ENCODE measurements at places on chromosomes 12 and 14. TPM values are rescaled to one million over a fixed set of nuclear protein-coding genes. Genes with fewer than 3 reads are reported as not detected.

The BEGAIN gene
- not detected for total RNA-seq

The KRT2 gene
- total RNA-seq: not detected

The GLIPR1L2 gene
- 0.30 TPM for total RNA-seq

The FSCB gene
- total RNA-seq: not detected

The DENND5B gene
- 9.2 TPM for total RNA-seq

The TPH2 gene
- not detected for total RNA-seq

The CMKLR1 gene
- not detected for total RNA-seq

The SLC38A4 gene
- not detected for total RNA-seq

The CABP1 gene
- total RNA-seq: not detected

GRCh38 chr14:103537175-103537990, 8.4 kb downstream of the TRMT61A start:
- DNase-seq: no peak

DNA sequence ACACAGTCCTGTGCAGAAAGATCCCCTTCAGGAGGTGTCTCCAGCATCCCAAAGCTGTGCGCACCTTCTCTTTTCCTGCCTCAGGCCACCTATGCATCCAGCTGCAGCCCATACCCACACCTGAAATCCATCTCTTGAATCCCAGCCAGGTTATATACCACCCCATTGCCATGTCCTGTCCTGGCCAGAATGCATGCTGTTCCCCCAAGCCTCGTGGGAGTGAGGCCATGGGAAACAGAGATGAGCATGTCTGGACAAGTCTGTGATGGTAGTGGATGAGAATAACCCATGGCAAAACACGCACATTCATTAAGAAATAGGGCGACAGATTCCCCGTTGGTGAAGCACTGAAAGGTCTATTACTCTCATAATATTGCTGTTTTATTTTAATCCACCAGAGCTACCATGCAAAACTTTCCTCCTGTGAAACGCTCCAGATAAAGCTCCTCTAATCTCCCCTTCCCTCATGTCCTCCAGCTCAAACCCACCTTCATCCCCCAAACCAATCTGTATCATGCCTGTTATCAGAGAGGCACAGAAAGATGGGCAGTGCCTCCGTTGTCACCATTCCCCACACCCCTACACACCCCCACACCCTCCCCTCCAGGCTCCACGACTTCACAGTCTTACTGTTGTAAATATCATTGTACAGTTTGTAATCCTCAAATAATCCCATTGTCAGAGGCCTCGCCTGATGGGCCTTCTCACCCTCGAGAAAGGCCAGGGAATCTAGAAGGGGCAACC, 97.5 kb upstream of the FKBP4 start:
- no peak for DNase-seq

DNA sequence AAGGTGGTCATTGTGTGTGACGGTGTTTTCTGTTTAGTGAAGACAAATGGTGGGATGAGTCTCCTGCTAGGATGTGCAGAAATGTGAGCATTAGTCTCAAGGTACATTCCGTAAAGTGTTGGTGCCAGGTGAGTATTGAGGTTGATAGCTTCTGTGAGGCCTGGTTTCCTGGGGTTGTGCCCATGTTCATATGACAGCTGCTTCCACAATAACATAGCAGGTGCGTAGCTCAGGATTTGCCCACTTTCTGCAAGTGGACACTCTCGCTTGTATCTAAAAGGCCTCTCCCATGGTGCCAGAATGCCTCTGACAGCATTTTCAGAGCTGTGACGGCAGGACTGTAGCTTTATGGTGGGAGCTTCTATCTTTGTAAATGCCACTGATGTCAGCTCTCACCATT, 832.0 kb downstream of the DIO2 start:
- DNase-seq: no peak

- peak; percentile 87 for DNase-seq
Observed at GRCh38 chr12:8912914-8913313, 1.4 kb upstream of the PHC1 start.

GRCh38 chr14:70830998-70831781, 21.9 kb upstream of the MAP3K9 start:
- no peak for DNase-seq

DNA sequence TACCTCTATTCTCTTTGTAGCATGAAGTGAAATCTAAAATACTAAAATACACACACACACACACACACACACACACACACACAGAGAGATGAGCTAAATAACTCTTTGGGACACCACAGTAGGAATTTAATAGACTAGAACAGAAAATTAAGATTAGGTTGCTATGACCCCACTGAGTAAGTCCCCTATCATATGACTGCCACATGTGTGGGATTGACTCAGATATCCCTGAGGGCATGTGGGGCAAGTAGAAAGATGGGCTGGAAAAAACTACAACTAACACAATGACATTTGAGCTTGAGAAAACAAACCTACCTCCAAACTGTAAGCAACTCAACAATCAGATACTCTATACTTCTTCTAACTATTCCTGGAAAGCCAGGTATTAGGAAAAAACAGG, 27.0 kb downstream of the SLC25A21 start:
- DNase-seq: no peak

- no peak for DNase-seq
Observed at GRCh38 chr12:20560935-20561334, 134.2 kb upstream of the SLCO1C1 start.

GRCh38 chr14:60220084-60220483, 28.9 kb upstream of the PPM1A start:
- no peak for DNase-seq

GRCh38 chr12:70962226-70962794, 41.8 kb upstream of the PTPRR start:
- DNase-seq: no peak

DNA sequence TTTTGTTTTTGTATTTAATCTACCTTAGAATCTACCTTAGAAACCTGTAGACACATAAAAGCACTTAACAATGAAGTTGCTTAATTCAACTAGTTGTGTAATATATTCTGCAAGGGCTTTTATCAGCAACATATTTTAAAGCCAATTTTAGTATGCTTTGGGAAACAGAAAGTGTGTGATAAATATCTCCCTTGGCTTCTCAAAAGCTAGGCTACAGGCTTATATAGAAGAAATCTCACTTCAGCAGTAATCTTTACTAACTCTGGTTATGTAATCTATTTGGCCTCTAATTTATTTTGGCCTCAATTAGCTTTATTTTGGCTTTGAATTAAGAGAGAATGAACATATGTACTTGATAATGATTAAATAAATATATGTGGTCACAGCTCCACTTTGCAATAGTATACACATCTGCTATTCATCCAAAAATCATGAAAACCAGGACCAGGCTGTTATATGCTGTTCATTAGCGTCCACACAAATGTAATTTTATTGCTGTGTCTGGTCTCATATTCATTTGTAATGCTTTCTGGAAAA, 37.2 kb downstream of the LRP6 start:
- DNase-seq: no peak

- no peak for DNase-seq
Observed at GRCh38 chr14:95196268-95196667, 38.9 kb upstream of the DICER1 start.

GRCh38 chr12:31245822-31246469, 80.0 kb downstream of the SINHCAF start:
- no peak for DNase-seq

DNA sequence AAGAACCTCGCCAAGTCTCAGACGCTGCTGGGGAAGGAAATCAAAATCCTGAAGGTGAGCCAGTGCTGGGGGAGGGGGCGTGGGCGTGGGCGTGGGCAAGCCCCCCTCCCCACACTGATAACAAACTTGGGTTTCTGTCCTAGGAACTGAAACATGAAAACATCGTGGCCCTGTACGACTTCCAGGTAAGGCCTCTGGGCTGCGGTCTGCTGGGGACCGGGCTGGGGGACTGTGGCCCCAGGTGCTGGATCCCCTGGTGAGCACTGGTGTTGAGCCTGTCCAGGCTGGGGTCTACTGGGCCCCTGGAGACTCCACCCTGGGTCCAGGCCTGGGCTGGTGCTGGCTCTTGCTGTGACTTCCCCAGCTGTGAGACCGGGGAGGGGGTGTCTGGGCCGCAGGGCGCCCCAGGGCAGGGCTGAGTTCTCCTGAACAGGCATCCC, 1.2 kb downstream of the ULK1 start:
- DNase-seq: no peak

GRCh38 chr14:60153991-60154390, 11.2 kb downstream of the DHRS7 start:
- no peak for DNase-seq

- DNase-seq: no peak
Observed at GRCh38 chr12:67239061-67239460, 30.1 kb upstream of the CAND1 start.

GRCh38 chr12:49643961-49644619, 20.7 kb downstream of the PRPF40B start:
- no peak for DNase-seq

DNA sequence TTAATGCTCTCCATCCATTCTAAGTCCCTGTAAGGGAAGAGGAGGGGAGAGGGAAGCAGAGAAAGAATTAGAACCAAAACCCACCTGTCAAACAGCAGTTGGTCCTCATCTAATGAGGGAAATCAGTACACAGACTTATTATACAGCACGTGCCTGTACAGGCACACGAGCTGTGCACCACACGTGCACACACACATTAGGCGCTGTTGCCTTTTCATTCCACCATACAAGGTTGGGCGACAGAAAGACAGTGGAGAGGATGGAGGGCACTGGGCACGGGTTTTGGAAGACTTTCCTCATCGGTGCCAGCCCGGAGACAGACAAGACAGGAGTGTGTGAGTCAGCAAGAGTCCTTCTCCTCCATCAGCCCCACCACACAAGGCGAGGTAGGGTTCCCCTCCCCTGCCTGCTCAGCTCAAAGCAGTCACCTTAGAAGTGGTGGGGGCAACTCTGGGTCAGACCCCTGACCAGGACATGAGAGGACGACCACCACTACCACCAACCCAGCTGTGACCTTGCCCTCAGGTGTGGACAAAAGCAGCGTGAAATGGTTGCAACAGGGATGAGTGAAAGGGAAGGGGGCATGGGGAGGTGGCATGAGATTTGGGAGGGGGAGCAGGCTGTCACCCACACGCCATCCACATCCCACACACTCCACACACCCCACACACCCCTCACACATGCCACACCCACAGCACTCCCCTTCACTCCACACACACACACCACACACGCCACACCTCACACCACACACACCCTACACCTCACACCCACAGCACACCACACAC, 80.7 kb downstream of the ACTN1 start:
- no peak for DNase-seq

DNA sequence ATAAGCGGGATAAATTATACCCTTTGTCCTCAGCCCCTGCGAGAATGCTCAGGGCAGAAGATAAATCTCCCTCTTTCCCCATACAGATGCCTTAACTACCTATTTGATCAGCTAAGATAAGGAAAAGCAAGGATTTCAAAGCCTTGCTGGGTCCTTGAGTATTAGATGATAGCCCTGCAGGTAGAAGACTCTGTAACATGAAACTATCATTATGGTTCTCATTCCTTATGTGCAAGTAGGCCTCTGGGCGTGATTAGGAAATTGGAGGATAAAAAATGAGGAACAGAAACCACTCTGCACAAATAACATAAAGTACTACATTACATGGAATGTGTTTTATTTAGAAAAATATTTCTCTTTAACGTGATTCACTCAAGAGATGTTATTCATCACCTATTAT, 14.5 kb upstream of the WDR89 start:
- DNase-seq: no peak

DNA sequence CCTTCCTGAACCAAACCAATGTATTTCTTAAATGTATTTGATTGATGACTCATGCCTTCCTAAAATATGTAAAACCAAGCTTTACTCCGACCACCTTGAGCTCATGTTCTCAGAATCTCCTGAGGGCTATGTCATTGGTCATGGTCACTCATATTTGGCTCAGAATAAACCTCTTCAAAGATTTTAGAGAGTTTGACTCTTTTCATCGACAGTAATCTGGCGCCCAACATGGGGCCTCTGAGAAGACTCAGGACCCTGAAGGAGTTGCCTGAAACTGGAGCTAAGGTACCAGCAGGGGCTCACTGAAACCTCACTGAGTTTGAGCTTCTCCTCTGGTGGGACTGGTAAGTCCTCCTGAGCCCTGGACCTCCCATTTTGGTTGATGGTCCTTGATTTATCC, 17.2 kb upstream of the PSMC1 start:
- no peak for DNase-seq

DNA sequence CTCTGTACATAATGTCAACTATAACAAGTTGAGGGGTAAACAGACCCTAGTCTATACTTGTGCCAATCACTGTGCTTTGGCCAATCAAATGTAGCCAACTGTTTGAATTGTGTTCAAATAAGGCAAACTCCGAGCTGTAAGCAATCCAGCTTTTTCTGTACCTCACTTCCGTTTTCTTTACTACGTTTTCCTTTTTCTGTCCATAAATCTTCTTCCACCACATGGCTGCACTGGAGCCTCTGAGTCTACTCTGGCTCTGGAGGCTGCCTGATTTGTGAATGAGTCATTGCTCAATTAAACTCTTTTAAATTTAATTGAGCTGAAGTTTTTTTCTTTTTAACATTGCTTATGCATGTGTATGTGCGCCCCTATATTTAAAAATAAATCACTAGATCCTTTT, 29.7 kb downstream of the CLEC1A start:
- DNase-seq: no peak

- no peak for DNase-seq
Observed at GRCh38 chr14:53955229-53955556, 1.4 kb downstream of the BMP4 start.

- peak; percentile 63 for DNase-seq
Observed at GRCh38 chr12:120224304-120225199, 23.6 kb upstream of the RPLP0 start.
